ENCODE measurements at places on chromosomes 1 and 21.

- DNase-seq: no peak
These were observed 78.0 kb downstream of the NID1 start for GRCh38 chr1:235986869-235987268.

GRCh38 chr1:29505532-29506220, 269.4 kb downstream of the PTPRU start:
- DNase-seq: peak; percentile 42

- no peak for DNase-seq
These were observed 56.3 kb downstream of the TBX15 start for GRCh38 chr1:118931876-118932275.

GRCh38 chr1:1890506-1891348, at the start of gene GNB1:
Gene GNB1 (minus strand): TSS chr1:1891087. CDS start chr1:1825453, 65,634 bp downstream.
- peak; percentile 96 for DNase-seq

DNA sequence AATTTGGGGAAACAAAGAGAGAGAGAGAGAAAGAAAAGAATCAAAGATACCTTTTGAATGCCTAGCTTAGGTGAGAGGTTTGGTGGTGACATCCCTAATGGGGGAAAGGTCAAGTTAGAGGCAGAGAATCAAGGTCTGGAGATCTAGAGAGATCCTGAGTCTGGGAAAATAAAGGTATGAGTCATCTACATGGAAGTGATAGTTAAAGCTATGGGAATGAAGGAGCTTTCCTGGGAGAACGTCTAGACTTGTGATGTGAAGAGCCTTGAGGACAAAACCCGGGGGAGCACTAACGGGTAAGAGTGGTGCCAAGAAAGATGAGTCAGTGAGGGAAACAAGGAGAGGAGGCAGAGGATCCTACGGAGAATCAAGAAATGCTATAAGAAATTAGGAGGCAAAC, 110.8 kb upstream of the RUNX1 start:
- no peak for DNase-seq

DNA sequence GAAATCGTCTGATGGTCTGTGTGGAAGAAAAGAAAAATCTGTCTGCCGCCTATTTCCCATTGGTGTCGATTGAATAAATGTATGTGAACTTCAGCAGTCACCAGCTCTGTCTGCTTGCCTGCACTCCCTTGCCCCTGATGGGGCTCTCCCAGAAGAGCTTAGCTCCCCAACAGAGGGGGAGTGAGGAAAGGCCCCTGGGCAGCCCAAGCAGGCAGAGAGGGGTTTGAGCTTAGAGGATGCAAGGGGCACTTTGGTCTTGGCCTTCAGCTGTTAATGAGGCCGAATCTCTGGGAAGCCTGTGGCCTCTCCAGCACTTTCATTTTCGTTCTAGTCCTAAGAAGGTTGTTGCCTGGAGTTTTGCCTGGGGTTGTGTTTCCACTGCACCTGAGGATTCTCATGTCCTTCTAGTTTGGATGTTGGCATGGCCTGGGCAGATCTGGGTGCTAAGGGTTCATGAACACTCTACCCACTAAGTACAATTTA, 2.8 kb downstream of the FOXD2 start:
- DNase-seq: no peak

- no peak for DNase-seq
These were observed 60.9 kb upstream of the KCNH1 start for GRCh38 chr1:211194826-211195225.

DNA sequence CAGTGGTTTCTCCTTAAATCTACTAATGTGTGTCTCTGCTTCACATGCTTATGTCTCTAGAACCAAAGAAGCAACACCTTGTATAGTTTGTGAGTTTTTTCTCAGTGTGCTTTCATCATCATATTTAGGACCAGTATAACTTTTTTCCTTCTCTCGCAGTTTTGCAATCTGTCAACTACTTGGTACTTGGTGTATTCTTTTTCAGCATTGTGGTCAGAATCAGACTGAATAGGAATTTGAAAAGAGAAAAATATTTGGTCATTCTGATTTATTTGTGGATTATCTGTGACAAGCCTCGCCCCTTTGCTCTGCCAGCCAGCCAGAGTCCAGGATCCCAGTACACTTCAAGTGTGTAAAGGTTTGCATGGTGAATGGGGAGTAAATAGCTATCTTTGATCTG, 122.3 kb downstream of the C1orf21 start:
- no peak for DNase-seq

- DNase-seq: peak; percentile 89
These were observed at the start of gene TRNP1 for GRCh38 chr1:26993237-26994019. Gene TRNP1 (plus strand): TSS chr1:26993692. CDS start chr1:26993787, 95 bp downstream.

- DNase-seq: no peak
These were observed 824.6 kb upstream of the TMPRSS15 start for GRCh38 chr21:19228226-19228625.

All from aorta (tissue), 5 donors.